ENCODE measurements at places on chromosomes 6 and 20.
A peak's percentile ranks its signal among the peaks of the same experiment; 100 is the strongest.

GRCh38 chr6:6046716-6047115 lies 40.0 kb upstream of the NRN1 start:
- DNase-seq: no peak

GRCh38 chr6:9224539-9224938 lies 789.2 kb upstream of the SLC35B3 start:
- peak; percentile 54 for DNase-seq

DNA sequence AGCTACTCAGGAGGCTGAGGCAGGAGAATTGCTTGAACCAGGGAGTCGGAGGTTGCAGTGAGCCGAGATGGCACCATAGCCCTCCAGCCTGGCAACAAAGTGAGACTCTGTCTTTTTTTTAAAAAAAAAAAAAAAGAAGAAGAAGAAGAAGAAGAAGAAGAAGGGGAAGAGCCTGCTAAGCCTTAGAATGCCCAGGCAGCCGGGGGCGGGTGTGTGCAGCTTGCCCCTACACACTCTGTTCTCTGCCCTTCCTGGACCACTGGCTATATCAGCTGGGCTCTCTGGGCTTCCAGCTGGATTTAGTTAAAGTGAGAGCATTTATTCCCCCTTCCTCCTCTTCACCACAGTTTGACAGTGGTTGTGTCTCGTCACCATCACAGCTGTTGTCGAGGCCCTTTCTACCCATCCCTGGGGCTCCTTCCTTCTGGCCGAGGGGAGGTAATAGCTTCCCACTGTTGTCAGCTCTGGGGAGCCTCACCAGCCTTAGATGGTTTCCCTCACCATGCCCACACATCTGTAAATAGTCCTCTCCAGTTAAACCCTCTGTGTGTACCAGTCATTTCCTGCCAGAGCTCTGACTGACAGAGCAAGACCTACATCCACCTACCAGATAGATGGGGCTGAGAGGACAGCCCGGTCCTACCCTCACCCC lies 77.6 kb downstream of the TRERF1 start:
- no peak for DNase-seq

DNA sequence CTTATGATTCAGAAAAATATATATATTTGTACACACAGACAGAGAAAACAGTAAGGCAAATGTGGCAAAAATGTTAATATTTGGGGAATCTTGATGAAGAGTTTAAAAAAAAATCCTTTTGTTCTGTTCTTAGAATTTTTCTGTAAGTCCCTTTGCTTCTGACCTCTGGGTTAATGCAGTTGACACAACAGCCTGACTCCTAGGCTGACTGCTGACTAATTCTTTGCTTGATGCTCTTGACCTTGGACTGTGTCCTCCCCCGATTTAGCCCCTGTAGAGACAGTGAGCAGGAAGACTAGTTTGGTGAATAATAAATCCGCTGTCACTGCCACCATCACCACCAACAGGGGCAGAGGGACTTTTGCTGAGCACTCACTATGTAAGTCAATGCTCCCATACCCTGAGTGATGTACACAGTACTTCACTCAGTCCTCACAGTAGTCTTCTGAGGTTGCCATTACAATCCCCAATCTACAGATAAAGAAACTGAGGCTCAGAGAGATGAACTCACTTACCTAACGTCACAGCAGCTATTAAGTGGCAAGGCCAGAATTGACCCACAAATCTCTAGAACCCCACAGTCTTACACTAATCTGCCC lies 71.7 kb downstream of the SNX5 start:
- DNase-seq: no peak

- peak; percentile 87 for DNase-seq
Observed at GRCh38 chr6:2432292-2432691, 186.9 kb upstream of the GMDS start.

DNA sequence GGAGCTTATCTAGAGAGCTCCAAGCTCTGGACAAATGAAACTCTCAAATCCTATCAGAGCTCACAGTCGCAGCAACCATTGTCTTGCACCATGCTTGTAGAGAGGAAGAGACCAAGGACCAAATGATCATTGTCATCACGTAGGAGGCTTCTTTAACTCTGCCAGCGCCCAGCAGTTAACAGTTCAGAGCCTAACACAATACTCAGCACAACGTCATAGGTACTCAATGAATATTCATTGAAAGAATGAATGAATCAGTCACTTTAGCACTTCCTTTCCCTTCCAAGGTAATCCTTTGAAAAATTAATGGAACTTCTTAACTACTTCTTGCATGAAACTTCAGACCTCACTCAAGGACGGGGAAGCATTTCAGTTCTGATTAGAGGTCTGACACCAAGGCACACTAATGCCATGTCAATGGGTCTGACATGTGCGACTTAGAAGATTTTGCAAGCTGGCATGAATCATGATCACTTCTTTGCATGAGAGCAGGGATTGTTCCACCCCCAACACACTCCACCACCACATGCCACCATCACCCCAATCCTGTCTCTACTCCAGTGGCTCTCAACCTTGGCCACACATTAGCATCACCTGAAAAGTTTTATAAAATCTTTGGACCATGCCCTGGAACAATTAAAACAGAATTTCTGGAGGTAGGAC lies 45.1 kb downstream of the KHDC1L start:
- peak; percentile 54 for DNase-seq

DNA sequence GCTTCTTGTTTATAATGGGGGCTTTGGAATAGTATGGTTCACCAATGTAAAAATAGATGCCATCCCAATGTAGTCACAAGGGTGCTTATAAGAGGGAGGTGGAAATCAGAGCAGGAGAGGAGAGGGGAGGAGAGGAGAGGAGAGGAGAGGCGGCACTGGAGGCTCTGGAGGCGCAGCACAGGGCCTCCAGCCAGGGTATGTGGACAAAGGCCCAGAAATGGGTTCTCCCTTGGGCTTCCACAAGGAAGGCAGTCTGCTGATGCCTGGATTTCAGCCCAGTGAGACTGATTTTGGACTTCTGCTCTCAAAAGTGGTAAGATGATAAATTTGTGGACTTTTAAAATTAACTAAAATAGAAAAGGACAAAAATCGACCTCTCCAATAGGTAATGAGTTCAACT lies 116.8 kb downstream of the RNASET2 start:
- DNase-seq: no peak

DNA sequence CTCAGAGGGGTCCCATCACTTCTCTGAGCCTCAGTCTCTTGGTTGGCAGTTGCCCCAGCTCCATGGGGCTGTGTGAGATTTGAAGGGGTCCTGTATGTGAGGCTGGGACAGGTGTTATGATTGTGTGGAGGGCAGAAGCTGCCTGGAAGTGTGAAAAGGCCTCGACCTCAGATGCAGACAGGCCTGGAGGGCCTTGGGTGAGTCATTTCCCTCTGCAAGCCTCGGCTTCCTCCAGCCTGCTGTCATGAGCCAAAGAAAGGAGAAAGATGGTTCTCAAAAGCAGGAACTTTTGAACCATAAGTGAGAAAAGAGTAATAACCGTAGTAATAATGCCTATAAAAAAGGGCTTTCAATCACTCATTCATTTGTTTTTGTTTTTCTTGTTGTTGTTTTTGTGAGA lies 37.5 kb downstream of the SNAI1 start:
- no peak for DNase-seq

- DNase-seq: peak; percentile 70
Observed at GRCh38 chr6:25312703-25313102, 33.5 kb downstream of the CARMIL1 start.

DNA sequence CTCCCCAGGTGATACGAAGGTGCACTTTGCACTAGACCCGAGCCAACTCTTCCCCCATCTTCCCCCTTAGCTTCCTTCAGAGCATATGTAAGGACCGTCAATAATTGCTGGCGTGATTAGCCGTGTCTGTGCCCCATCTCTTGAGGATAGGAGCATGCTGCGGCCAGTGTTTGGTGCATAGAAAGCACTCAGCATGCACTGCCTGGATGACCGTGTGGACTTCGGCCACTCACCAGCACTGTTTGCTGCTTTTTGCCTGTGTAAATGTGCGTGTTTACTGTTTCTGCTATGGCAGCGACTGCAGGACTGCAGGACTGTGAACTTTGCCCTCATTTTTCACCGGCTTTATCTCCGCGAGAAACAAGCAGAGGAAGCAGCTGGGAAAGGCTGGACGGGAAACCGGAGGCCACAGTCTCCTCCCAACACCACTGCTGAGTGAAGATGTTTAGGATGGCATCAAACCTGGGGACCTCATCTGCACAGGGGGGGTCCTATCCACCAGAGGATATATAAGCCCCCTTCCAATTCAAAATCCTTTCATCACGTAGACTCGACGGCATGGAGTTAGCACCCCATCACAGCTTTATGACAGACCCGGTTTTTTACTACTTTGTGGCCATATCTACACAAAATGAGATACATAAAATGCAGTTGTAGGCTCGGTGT lies 150.6 kb upstream of the AFDN start:
- no peak for DNase-seq

DNA sequence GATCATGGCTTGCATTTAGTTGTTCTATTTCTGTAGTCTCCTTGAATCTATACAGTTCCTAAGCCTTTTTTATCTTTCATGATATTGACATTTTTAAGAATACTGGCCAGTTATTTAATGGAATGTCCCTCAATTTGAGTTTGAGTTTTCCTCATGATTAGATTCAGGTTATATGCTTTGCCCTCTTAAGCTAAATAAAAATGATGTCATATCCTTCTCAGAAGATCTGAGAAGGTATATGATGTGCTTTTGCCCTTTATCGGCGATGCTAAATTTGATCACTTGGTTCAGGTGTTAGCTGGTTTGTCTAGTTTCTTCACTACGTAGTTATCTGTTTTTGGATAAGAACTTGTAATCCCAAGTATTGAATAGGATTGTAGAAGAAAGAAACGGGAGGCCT lies 509.8 kb upstream of the SOX4 start:
- DNase-seq: no peak

DNA sequence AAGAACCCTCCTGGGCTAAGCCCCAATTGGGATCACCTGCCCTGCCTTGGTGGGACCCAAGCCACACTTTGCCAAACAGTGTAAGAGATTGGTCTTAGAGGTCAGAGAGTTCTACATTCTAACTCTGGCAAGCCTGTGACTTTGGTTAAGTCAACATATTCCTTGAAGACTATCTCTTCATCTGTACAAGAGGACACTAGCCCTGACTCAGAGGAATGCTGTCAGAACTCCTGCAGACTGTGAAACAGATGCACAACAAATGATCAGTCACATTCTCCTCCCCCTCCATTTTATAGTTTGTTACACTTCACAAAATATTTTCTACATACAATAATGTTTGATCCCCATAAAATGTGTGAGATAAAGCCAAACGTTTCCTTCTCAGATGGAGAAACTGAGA lies 91.7 kb upstream of the EPB41L1 start:
- no peak for DNase-seq

DNA sequence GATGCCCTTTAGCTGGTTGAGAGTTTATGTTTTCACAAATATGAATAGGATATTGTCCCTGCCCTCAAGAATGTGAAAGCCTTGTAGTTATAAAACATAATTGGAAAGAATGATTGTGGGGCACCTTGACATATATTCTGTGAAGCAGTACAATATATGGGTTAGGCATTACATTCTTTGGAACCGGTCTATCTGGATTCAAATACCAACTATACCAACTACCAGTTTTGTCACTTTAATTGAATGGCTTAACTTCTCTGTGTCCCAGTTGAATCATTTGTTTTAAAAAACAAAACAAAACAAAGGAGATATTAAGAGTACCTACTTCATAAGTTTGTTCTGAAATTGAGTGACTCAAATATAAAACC lies 146.5 kb downstream of the TBC1D32 start:
- no peak for DNase-seq

- DNase-seq: peak; percentile 51
Observed at GRCh38 chr6:112682071-112682470, 334.9 kb downstream of the RFPL4B start.

DNA sequence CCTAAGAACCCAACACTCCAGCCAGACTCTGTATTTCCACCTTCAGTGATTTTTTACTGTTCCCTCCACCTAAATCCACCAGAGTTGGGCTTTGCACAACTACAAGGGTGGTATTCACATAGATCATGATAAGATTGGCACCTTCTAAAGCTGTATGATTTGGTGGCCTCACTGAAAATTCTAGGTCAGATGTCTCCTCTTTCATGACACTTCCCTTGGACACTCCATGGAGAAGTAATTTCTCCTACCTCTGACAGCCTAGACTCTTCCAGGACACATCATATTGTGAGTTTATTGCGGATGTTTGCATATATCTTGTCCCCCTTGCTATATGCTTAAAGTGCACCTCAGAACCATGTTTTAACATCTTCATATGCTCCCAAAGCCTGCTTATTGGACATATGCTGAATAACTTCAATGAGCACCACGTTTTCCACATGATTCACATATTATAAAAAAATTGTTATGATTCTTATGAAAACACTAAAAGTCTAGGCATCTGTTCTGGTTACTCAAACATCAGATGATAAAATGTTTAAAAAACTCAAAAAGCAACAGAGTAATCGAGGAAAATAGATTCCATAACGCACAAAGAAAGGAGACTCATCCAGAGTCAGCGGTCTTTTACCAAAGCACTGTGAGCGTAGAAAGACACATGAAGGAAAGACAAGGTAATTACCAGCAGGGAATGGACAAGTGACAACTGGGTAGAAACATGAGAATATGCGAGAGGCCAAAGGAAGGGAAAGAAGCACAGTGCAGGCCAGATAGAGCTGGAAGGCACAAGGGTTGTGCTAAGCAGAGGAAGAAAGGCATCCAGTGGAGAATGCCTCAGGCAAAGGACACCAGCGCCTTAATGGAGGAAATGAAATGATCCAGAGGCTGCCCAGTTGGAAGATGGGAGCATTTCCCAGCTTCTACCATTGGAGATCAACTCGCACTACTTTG lies 46.5 kb downstream of the KIF16B start:
- DNase-seq: peak; percentile 28

GRCh38 chr20:18412221-18412901 lies 54.5 kb downstream of the DZANK1 start:
- DNase-seq: no peak

GRCh38 chr6:158536891-158537798 lies 22.7 kb upstream of the TMEM181 start:
- peak; percentile 15 for DNase-seq

- DNase-seq: peak; percentile 85
Observed at GRCh38 chr6:17599877-17600526, at the start of gene FAM8A1. FAM8A1 (plus strand) TSS chr6:17600302; CDS start chr6:17600410, 108 bp downstream.

GRCh38 chr6:110296241-110297025 lies 61.7 kb downstream of the METTL24 start:
- DNase-seq: peak; percentile 33

DNA sequence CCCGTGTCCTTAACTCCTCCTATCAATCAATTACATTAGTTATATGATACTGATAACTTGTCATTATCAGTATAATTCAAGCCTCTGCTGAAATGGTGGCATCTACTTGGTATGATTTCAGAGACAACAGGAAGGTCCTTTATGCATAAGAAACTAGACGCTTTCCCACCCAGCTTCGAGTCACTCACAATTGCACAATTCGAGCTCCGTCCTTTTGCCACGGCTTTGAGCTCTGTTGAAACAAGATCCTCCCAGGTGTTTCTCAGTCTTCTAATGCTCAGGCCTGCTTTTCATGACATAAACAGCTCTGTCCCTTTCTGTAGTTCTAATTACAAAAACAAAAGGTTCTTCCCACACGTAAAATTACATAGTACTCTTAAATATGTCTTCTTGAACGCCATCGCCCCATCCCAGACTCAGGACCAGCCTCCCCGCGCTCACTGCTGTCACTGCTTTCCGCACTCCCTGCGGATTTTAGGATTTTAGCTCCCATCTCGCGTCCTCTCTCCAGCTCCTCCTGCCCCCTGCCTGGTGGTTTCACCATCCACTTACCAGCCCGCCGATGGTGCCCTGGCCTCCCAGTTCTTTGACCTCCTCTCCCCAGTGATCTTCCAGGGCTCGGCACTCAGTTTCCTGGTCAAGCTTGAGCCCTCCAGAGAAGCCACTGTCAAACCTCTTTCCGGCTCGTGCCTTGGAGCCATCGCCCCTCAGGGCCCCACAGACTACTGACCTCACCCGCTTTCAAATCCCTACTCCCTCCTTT lies 23.2 kb upstream of the PNPLA1 start:
- no peak for DNase-seq

All from fibroblast of lung (primary cell).